ENCODE measurements at places on chromosomes 13 and 19.

DNA sequence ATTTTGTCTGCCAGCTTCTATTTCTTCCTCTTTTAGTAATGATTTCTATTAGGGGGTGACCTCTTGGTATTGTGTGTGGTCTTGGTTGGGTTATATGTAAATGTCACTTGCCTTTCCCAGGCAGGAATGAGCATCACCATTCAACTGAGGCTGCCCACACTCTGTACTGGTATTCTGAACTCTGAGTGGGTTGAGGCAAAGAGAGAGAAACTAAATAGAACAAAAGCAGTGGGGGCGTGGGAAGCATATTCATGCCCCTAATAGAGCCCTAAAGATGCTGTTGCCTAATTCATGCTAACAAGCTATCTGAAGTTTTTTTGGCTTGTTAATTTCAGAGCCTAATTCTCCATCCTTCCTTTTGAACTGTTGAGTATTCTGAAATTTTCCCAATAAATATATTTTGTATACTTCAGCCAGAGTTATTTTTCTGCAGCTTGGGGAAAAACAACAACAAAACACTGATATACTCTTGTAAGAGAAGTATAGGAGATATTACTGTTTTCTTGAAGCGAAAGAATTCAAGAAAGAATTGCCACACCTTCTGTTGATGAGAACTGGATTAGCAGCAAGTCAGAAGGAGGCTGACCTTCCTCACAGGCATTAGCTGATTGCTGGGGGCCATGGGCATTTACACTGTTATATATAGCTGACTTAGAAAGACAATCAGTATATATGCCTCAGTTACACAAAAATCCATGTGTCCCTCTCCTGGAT is 315.8 kb upstream of the KLF12 start:
- DNase-seq, result no peak

DNA sequence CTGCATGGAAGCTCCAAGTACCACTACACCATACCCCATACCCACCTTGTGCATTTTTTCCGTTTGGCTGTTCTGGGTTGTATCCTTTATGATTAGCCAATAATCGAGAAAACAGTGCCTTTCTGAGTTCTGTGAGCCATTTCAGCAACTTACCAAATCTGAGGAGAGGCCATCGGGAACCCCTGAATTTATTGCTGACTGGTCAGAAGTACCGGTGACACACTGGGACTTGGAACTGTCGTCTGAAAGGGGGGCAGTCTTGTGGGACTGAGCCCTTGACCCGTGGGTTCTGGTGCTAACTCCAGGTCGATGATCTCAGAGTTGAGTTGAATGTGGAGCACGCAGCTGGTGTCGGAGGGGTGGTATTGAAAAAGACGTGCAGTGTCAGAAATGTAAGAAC is 15.0 kb downstream of the UPF3A start:
- no peak for DNase-seq

DNA sequence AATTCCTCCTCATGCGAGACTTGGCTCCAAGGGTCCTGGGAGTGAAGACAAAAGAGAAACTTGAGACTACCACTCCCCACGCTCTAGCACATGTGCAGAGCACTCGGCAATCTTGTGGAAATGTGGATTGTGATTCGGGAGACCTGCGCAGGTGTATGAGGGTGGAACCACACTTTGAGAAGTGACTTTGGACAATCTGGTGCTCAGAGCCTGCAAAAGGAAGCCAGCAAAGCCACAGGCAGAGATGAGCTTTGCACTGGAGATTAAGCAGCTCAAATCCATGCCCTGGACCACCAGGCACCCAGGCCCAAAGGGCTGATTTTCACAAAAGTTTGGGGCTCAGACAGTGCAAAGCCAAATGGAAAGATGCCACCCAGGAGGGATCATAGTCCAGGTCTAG is 162.5 kb upstream of the TSHZ3 start:
- DNase-seq, result no peak

- no peak for DNase-seq
These were observed 9.6 kb downstream of the AP2A1 start for GRCh38 chr19:49776371-49776764.

DNA sequence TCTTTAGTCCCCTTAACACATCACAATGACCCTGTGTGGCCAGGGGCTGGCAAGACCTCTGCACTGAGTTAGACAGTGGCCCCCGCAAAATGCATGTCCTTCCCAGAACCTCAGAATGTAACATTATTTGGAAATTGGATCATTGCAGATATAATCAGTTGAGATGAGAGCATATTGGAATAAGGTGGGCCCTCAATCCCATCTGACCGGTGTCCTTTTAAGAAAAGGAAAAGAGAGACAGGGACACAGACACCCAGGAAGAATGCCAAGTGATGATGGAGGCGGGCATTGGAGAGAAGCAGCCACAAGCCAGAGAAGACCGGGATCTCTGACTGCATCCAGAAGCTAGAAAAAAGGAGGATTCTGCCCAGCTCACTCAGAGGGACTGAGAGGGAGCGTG is 1.8 kb downstream of the FAM187B start:
- DNase-seq, result no peak

GRCh38 chr13:48236528-48237353 is 3.7 kb downstream of the ITM2B start:
- no peak for DNase-seq

DNA sequence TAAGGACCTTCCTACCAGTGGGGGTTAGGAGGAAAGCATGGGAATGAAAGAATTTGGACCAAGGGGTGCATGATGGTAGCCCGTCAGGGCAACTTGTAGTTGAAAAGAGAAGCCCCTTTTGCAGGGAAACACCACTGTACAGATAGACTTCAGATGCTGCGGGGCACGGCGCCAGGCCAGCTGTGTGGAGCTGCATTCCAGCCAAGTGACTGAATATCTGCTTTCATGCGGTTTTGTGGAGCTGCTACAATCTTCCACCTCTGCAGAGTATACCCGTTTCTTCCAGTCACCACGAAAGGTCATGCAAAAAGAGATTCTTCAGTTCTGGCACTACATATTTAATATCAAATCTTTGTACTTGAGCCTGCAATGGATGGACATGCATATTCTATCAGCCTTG is 104.7 kb downstream of the RGCC start:
- DNase-seq, result no peak
